ENCODE measurements at places on chromosomes 2 and 18. TPM values are rescaled to one million over a fixed set of nuclear protein-coding genes. Genes with fewer than 3 reads are reported as not detected.

DNA sequence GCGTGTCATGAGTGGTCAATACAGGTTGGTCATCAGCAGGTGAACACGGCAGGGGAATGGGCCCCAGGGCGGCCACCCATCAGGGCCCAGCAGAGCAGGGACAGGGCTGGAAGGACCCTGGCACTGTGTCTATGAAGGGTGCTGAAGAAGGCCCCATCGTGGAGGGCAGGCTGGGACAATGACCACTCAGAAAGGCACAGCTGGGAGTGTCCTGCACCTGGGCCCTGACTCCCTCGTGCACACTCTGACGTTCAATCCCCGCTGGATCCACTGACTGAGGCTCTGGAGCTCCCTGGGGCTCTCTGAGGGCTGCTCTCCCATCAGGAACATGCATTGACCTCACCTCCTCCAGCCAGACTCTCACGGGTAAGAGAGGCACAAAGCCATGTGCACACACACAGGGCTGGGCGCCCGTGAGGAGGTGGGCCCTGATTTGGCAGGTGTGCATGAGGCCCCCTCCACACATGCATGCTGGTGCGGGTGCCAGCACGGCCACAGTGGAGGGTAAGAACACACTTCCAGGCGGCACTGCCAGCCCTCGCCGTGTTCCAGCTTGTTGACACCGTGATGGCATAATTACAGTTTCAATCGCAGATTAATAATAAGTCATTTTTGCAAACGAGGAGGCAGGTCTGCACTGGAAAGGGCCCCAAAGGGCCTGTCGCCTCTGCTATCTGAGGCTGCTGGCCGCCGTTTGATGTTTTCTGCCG, 58.5 kb downstream of the SMAD7 start:
- DNase-seq, result no peak
- H3K4me3 ChIP-seq, result no peak overlapping the region
- no peaks in the 10 kb centered on the region for H3K27me3 ChIP-seq
- no peaks in the 10 kb centered on the region for H3K36me3 ChIP-seq
- H3K4me1 ChIP-seq, result no peaks in the 10 kb centered on the region

GRCh38 chr2:233124421-233125080, 64.4 kb downstream of the INPP5D start:
- no peak overlapping the region for H3K4me3 ChIP-seq
- no peaks in the 10 kb centered on the region for H3K27me3 ChIP-seq
- no peak overlapping the region for H3K27ac ChIP-seq
- peaks cover 10% of the 10 kb centered on the region for H3K4me1 ChIP-seq
- DNase-seq, result no peak
- H3K36me3 ChIP-seq, result peaks cover 33% of the 10 kb centered on the region

GRCh38 chr18:47903809-47904208, 26.6 kb downstream of the SMAD2 start:
- no peak for DNase-seq
- H3K4me3 ChIP-seq, result no peak overlapping the region
- no peak overlapping the region for H3K27ac ChIP-seq
- peaks cover 76% of the 10 kb centered on the region for H3K4me1 ChIP-seq

- no peak overlapping the region for H3K4me3 ChIP-seq
- H3K27me3 ChIP-seq, result no peaks in the 10 kb centered on the region
- H3K36me3 ChIP-seq, result no peaks in the 10 kb centered on the region
- no peaks in the 10 kb centered on the region for H3K4me1 ChIP-seq
- no peak overlapping the region for H3K27ac ChIP-seq
These were observed 182.9 kb upstream of the SIX3 start for GRCh38 chr2:44758591-44758990.

DNA sequence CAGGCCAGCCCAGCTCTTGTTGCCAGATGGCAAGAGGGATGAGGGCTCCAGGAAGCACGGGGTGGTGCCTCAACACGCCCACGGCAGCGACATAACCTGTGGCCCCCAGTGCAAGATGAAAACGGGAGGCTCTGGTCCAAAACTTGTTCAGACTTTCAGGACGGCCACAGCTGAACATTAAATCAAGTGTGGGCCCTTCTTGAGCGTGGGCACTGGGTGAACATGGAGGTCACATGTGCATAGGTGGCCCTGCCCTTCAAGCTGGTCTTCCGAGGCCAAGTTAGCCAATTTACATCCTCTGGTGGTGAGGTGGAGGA, 77.5 kb downstream of the NDUFA10 start:
- H3K36me3 ChIP-seq, result no peaks in the 10 kb centered on the region
- H3K27me3 ChIP-seq, result no peaks in the 10 kb centered on the region
- peaks cover 9% of the 10 kb centered on the region for H3K4me1 ChIP-seq
- no peak for DNase-seq

DNA sequence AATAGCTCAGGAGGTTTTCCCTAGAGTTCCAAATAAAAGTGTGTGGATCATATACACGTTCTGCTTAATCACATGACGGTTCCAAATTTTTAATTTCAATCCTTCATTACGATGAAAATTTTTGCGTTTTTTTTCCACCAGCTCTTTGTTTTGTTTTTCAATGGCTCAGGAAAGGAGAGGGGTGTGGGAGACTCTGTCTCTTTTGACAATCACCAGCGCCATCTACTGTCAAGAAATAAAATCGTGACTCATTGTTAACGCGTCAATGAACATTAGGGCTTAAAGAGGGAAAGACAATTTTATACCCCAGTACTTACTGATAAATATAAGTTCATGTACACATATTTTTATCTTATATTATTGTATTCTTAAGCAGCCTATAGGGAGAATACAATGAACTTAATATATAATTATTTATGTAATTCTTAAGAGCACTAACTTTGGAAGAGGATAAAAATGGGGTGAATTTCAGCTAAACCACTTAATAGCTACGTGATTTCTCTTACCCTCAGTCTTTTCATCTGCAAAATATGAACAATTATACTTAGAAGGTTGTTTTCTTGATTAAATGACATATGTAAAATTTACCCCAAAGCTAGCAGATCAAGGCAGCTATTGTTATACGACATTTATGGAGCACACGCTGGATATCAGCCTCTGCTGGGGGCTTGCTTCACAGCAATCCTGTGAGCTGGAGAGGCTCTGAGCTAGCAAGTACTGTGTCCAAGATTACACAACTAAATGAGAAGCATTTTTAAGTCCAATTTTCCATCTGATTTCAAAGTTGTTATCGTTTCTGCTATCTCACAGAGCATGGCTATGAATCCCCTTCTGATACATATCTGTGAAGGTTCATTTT, 47.4 kb upstream of the RMDN2 start:
- H3K4me1 ChIP-seq, result peaks cover 7% of the 10 kb centered on the region
- no peak overlapping the region for H3K4me3 ChIP-seq
- H3K36me3 ChIP-seq, result no peaks in the 10 kb centered on the region
- DNase-seq, result peak; percentile 55
- H3K27me3 ChIP-seq, result peaks cover 15% of the 10 kb centered on the region

DNA sequence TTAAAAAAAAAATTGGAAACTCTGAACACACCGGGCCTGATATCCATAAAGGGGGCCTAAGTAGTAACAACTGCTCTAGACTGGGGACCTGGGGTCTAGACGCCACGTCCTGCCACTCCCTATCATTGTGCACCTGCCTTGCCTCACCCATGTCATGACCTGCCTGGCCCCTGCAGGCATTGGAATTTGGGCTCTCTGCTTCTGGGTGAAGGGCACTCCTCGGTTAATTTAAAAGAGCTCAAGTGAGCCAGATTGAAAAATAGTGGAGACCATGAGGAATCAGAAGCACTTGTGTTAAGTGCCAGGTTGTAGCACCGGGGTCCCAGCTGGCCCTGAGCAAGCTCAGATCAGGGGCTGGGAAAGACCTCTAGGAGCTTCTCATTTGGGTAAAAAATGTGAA, 48.1 kb downstream of the SLC4A1AP start:
- no peak for DNase-seq
- no peak overlapping the region for H3K4me3 ChIP-seq
- H3K27ac ChIP-seq, result peak overlapping the region; percentile 43
- no peaks in the 10 kb centered on the region for H3K36me3 ChIP-seq
- H3K27me3 ChIP-seq, result peaks cover 6% of the 10 kb centered on the region

- no peak overlapping the region for H3K27ac ChIP-seq
- no peak overlapping the region for H3K4me3 ChIP-seq
- no peaks in the 10 kb centered on the region for H3K36me3 ChIP-seq
- peaks cover 4% of the 10 kb centered on the region for H3K4me1 ChIP-seq
These were observed 253.3 kb upstream of the AGAP1 start for GRCh38 chr2:235240574-235240973.

DNA sequence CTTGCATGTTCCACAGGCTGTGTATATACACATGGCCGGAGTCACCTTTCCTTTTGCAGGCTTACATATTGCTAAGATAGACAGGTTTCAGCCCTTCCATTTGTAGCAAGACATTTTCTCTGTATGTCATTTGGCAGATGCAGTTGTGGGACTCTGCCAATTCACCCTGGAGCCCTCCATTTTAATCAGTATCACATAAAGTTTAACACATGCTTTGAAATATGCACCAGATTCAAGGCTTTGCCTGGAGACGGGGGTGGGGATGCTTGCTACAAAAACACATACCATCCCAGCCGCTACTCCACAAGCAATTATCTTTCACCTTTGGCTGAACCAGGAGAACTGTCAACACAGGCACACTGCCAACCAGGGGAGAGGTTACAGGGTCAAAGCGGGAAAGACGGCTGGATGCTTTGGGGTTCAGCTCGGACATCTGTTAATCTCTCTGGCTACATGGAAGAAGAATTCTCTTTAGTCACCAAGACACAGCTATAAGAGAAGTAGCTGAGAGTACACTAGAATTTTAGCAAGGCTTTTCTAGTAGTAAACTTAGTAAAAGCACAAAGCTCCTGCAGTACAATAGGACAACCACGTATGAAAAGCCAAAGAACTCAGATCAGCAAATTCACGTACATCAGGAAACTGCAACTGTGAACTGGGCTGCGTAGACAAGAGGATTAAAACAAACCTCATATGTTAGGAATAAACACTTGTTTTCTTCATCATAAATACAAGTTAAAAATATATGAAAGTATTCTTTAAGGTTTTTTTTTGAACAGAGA, 130.9 kb downstream of the EXOC6B start:
- H3K27ac ChIP-seq, result no peak overlapping the region
- H3K4me1 ChIP-seq, result no peaks in the 10 kb centered on the region
- H3K36me3 ChIP-seq, result peaks cover 9% of the 10 kb centered on the region
- DNase-seq, result no peak
- no peaks in the 10 kb centered on the region for H3K27me3 ChIP-seq

The VWC2L gene
- total RNA-seq, result not detected

The FSHR gene
- not detected for total RNA-seq

The GAL3ST2 gene
- not detected for total RNA-seq

The RAB6C gene
- total RNA-seq, result not detected
